Left kidney (tissue), 8 donors: ENCODE measurements at places on chromosomes 5 and 9. TPM values are rescaled to one million over a fixed set of nuclear protein-coding genes. Genes with fewer than 3 reads are reported as not detected.

Gene PRDM9
- 0.15 TPM for polyA plus RNA-seq

Gene NOTCH1
- polyA plus RNA-seq: 26.4 TPM

Gene ECSCR
- polyA plus RNA-seq: 21.9 TPM

Gene TRPM6
- polyA plus RNA-seq: 1.1 TPM

Gene DMRT3
- 1.5 TPM for polyA plus RNA-seq

Gene PCDHGB6
- polyA plus RNA-seq: 7.3 TPM

Gene MCTP1
- polyA plus RNA-seq: 7.7 TPM

Gene KCNV2
- 0.27 TPM for polyA plus RNA-seq

- no peak for DNase-seq
These were observed 200.3 kb downstream of the SNX18 start for GRCh38 chr5:54717870-54718269.

DNA sequence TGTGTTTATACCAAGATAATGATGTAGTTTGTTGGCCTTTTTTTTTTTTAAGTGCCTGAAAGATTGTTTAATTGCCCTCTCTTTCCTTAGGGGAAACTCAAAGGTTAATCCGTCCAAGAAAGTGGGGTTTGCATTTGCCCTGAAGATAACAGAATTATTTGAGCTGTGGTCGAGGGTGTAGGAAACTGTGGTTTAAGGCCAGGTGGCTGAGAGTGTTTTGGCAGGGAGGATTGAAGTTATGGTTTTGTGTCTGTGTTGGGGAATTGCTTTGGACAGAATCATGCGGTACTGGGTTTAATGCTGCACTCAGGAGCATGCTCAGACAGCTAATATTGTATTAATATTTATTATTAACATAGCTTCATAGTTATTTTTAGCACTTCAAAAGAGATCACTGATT is 509.8 kb downstream of the EBF1 start:
- no peak for DNase-seq

- DNase-seq: no peak
These were observed 126.2 kb upstream of the PLCXD3 start for GRCh38 chr5:41636605-41637004.

GRCh38 chr5:94057217-94057616 is 315.8 kb upstream of the POU5F2 start:
- DNase-seq: no peak

DNA sequence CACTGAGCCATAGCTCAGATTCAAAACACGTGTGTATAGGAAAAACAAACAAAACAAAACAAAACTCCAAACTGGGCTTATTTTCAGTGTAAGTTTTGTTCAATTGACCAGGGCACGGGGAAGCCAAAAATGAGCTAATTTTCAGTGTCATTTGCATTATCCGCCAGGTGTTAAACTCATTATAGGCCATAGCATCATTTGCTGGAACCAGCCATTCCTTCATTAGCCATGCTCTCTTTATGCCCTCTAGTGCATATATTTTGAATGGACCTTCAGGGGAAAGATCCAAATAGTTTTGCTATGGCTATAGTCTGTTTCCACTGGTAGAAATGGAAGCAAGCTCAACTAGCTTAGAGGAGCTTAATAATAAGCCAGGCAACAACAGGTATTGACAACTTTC is 1205.2 kb upstream of the DMAC1 start:
- DNase-seq: no peak

DNA sequence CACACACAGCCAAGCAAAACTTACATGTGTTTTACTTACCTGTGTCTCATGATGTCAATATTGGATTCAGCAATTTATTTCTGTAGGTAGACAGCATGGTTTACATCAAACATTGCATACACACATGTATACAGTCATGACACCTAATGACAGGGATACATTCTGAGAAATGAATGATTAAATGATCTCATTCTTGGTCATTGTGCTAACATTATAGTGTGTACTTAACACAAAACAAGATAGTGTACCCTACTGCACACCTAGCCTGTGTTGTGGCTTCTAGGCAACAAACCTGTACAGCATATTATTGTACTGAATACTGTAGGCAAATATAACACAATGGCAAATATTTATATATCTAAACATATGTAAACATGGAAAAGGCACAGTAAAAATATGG is 28.0 kb downstream of the ISOC1 start:
- no peak for DNase-seq

- DNase-seq: no peak
These were observed 83.8 kb upstream of the ERCC6L2 start for GRCh38 chr9:95791695-95792094.

DNA sequence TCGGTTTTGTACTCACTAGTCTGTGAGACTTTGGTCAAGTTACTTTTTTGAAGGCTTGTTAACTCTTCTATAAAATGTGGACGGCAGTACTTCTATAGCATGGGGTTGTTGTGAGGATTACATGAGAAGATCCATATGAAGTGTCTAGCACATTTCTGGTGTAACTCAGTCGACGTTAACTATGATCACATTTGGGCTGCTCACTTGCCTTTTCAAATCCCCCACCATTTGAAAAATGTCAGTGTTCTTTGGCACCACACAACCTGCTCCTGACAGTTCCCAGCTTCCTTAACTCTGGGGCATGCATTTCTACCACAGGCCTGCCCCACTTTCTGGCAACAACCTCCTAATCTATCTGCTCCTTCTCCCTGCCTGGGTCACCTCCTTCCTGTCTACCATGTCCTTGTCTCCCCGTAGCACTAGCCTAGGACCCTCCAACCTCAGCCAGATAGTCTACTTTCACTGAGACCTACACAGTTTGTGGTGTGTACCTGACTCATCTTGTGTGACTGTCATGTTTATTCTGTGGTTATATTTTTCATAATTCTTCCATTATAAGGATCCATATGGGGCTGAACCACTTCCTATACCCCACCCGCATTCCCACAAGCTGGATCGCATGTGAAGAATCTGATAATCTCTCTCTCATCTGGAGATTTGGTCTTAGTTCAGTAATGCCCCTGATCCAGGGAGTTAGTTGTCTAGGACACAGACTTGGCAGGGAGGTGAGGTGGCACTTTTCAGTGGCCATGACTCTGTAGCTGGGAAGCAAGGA is 30.2 kb upstream of the BASP1 start:
- DNase-seq: no peak

GRCh38 chr9:100472788-100473275 is at the start of gene TMEFF1:
Gene TMEFF1 (plus strand): TSS chr9:100473149. CDS start chr9:100473545, 396 bp downstream.
- peak; percentile 68 for DNase-seq

GRCh38 chr9:114034661-114035062 is 43.4 kb downstream of the AMBP start:
- no peak for DNase-seq

GRCh38 chr5:66612226-66612625 is 16.0 kb downstream of the MAST4 start:
- no peak for DNase-seq

DNA sequence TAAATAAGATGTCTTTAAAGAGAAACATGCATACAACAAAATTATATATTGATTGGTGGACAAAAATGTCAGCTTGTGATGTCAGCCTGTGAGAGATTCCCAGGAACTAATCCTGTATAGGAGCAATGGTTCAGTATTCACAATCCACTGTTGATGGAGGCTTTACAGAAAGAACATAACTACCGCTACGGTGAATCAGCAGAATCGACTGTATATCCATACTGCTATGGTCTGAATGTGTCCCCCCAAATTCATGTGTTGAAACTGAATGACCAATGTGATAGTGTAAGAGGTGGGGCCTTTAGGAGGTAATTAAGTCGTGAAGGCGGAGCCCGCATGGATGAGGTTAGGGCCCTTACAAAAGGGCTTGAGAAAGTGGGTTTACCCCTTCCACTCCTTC is 40.4 kb upstream of the TBC1D2 start:
- no peak for DNase-seq

- DNase-seq: no peak
These were observed 57.6 kb downstream of the PPP2R2B start for GRCh38 chr5:146820987-146821386.

GRCh38 chr9:108776920-108777639 is 78.7 kb downstream of the ACTL7B start:
- DNase-seq: no peak

- DNase-seq: no peak
These were observed 75.6 kb downstream of the TLR4 start for GRCh38 chr9:117779760-117780159.
